Stimulated activated CD4-positive, alpha-beta T cell treated with anti-CD3 and anti-CD28 coated beads, TNF-alpha, amount 100 ng/mL, for 1 hour (primary cell): ENCODE measurements at places on chromosomes 1 and 21.

GRCh38 chr1:75449998-75450397 lies 160.9 kb downstream of the SLC44A5 start:
- no peak for DNase-seq

GRCh38 chr1:79190074-79190473 lies 183.5 kb upstream of the ADGRL4 start:
- no peak for DNase-seq

- DNase-seq, result no peak
Measured at GRCh38 chr1:245742896-245743295, 588.1 kb downstream of the KIF26B start.

DNA sequence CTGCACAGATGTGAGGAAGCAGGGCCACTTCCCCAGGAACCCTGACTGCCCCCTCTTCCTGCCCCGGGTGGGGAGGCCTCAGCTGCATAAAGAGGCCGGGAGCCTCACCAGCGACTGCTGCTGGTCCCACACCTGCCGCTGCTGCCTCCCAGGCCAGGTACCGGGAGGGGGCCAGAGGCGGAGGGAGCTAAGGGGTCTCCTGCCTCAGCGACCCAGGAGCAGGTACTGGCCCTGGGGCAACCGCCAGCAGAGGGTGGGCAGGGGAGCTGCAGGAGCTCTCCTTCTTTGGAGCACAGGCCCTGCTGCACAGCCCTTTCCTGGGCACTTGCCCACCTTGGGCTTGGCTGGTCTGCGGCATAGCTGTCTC lies 6.8 kb downstream of the GJC2 start:
- DNase-seq, result no peak

DNA sequence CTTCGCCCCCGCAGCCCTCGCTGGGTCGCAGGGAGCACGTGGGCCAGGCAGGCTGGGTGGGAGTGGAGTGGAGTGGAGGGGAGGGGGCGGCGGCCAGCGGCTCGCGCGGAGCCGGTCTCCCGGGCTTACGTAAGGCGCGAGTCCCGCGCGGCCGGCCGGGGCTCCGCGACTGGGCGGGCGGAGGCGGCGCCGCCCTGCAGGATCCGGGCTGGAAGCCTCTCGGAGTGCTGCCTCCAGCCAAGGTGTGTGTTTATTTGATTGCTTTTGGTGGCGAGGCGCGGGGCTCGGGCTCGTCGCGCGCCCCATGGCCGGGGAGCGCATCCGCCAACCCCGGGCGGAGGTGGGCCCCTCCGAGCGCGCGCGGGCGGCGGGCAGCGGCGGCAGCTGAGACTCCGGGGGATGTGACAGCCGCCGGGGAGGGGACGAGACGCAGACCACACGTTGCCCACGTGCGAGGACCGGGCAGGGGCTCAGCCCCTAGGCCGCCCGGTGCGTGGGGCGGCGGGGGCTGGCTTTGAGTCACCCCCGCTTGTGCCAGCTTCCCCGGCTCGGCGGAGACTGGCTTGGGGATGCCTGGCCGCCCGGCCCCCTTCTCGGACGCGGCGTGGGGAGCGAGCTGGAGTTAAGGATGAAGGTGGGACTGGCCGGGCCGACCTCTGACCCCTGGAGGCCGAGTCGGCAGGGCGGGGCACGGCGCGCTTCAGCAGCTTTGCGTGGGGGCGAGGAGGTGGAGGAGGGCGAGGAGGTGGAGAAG lies 402 bp upstream of the AK4 start:
- DNase-seq, result no peak
